Stimulated activated CD8-positive, alpha-beta memory T cell treated with anti-CD3 and anti-CD28 coated beads, Interleukin-4, amount 100 ng/mL, for 1 hour (primary cell): ENCODE measurements at places on chromosomes 11 and 22.

- no peak for DNase-seq
These were observed 22.4 kb downstream of the TSPAN18 start for GRCh38 chr11:44749189-44749588.

- DNase-seq: no peak
These were observed 8.7 kb upstream of the UCP3 start for GRCh38 chr11:74017631-74018030.

DNA sequence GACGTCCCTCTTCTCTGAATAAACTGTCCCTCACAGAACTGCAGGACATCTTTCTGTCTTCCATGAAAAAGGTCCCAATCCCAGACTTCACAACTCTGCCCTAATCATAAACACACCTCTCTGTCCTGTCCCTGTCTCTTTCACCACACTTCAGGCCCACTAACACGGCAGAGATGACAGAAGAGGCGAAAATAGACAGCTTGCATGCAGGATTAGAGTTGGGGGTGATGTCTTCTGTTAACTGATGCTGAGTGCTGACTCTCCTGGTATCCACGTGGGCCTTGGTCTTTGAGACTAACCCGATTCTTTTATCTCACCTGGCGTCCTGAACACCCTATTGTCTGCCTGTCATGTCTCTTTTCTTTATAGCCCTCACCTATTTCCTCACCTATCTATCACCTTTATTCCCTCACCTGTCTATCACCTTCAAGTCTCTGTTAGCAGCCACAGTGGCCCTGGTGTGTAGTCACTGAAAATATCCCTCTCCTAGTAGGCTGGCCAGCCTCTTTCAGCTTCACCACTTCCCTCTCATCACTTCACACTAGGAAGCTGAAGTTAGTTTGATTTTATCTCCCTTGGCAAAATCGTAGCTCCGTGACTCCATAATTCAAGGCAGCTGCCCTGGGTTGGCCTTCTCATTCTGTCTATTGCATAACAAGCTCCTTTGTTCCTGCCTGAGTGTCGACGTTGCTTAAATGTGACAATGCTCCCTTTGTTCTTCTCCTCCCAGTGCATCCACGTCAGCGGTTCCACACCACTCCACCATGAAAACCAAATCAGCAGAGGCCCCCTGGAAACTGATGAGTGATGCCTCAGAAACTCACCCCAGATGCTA lies 30.6 kb upstream of the DRD2 start:
- no peak for DNase-seq

DNA sequence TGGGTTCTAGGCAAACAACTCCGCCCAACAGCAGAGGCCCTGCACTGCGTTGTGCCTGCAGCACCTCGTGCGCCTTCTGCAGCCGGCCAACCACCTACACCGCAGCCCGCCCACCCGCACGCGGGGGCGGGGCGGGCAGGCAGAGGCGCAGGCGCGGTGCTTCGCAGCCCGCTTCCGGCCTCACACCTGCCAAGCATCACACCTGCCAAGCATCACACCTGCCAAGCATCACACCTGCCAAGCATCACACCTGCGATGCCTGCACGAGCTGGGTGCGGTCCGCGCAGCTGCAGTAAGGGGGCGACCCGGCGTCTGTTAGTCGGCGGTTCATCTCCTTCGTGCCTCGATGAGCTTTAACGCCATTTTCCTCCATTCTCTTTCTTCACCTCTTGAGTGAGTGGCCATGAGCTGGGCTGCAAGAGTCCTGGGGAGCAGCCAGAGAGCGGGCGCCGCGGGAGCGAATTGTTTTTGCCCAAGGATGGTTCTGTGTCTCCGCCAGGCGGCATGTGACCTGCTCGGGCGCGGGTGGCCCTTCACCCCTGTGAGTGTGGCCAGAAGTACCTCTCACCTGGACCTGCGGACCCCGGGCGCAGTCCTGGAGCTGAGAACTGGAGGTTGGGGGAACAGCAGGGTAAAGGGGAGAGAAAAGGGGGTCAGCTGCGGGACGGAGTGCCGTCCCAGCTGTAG lies at the start of gene LDHAL6A:
Gene LDHAL6A, plus strand, starts transcription at position 171 of the 687 bp plus-strand sequence. CDS start 825 bp downstream, outside the sequence.
- DNase-seq: no peak

DNA sequence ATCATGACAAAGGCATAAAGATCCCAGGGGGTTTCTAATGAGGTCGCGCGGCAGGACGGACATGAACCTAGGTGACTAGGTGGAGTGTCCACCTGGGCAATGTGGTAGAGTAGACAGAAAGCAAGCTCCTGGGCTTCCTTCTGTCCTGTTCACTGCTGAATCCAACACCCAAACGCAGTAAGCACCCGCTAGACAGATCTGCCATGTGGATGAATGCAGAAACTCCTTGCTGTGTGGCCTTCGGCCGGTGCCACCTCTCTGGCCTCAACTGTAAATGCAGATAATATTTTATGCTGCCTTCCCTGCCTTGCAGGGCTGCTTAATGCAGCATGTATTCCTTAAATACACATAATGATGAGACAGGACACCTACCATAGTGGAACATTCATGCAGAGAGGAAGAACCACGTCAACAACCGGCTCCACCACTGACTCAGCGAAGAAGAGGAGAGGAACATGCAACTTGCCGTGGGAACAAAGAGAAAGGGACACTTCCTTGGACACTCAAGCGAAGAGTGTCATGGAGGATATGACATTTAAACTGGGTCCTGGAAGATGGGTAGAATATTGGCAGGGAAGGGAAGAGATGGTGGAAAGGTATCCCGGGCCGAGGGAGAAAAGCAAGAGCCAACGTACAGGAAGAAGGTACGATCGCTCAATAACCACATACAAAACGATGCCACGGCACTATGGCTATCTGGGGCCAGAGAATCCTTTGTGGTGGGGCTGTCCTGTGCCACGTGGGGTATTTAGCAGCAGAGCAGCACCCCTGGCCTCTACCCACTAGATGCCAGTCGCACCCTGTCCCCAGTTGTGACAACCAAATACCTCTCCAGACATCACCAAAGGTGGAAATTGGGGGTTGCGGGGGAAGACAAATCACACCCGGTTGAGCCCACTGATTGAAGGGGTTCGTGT lies 30.8 kb downstream of the MYH9 start:
- DNase-seq: no peak

DNA sequence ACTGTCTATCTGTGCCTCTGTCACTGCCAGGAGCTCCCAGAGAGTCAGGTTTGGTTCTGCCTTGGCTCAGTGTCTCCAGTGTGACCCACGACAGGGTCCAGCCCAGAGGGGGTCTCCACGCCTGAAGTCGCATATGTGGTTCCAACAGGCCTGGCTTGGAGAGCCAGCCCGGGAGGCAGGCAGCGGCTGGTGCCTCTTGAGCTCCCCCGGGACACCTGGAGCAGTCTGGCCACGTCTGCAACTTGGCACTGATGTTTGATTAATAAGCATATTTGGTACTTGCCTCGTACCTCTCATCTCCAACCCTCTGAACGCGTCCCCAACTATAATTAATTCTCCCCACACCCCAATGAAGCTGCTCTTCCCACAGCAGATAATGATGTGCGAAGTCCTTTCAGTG lies 31.7 kb upstream of the SHISAL1 start:
- no peak for DNase-seq

DNA sequence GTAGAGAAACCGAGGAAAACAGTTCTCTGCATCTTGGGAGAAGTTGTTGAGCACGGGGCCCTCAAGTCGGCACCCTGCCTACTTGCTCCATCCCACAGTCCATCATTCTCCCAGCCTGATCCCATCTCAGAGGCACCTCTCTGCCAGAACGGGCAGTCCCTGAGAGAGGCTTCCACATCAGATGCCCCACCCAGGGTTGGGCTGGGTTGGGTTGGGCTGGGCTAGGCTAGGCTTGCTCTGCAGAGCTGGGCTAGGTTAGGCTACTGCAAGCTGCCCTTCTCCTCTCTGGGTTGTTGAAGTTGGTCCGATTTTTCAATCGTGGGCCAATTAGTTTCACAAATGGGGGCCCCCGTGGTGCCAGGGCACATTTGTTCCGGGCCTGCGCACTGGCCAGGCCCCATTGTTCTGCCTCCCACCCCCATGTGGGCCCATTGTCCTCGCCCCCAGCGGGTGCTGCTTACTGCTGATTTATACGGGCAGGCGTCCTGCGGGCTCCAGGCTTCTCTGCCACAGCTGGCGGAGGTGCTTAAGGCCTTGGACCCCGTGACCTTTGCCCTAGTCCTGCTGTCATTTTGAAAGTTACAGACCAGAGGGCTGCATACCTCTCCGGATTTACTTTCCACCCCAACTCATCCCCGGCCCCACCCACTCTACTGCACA lies 63.7 kb upstream of the NNMT start:
- DNase-seq: no peak

GRCh38 chr22:27856386-27856785 lies 54.8 kb upstream of the MN1 start:
- DNase-seq: no peak

DNA sequence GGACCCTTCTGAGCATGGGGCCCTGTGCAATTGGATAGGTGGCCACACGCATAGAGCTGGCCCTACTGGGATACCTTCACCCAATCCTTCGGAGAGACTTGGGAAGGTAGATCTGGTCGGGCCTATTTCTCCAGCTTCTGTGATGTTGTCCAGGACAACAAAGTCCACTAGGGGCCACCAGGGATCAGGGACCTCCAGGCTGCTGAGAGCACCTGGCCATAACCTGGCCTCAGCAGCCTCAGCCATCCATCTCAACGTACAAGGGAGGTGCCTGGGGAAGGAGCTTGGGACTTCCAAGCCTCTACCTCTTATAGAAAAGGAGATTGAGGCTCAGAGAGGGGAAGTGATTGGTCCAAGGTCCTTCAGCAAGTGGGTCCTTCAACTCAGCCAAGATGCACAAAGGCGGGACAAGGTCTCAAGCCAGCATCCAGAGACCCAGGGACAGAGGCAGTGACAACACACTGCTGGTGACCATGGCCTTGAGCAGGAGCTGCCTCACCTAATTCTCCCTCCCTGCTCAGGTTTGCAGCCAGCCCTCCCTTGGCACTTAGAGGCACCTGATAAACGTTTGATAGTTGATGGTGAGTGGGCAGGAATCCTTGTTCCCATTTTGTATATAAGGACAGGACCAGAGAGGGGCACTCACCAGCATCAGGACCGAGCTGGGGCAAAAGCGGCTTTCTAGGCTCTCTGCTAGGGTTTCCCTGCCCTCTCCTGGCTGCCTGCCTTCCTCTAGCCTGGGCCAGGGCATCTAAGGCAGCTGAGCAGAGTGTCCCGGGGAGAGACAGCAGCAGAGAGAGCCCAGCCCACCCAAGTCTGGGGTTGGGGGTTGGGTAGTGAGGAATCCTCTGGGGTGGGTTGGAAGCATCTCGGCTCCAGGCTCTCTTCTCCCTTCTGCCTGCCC lies 4.5 kb downstream of the RAC2 start:
- no peak for DNase-seq

GRCh38 chr11:57604296-57605027 lies 7.0 kb downstream of the SERPING1 start:
- no peak for DNase-seq

DNA sequence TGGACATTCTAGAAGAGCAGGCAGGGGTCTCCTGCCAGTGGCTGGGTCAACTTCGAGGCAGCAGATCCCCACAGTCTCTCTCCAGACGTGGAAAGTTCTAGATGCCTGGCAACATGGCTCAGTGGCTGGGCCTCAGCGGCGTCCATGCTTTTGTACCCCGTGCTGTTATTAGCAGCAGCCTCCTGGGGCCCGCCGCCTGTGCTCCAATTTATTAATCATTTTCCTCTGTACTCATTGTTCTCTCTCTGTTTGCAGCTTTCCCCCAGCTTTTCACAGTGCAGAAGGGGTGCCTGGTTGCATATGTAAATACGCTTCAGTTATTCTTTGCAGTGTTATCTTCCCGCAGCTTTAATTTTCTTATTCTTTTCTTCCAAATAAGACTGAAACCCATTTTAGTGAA lies 515.1 kb downstream of the TBC1D22A start:
- no peak for DNase-seq

GRCh38 chr11:34634694-34635062 lies 13.8 kb downstream of the EHF start:
- DNase-seq: no peak

GRCh38 chr11:93489841-93490240 lies 53.4 kb downstream of the SMCO4 start:
- no peak for DNase-seq

DNA sequence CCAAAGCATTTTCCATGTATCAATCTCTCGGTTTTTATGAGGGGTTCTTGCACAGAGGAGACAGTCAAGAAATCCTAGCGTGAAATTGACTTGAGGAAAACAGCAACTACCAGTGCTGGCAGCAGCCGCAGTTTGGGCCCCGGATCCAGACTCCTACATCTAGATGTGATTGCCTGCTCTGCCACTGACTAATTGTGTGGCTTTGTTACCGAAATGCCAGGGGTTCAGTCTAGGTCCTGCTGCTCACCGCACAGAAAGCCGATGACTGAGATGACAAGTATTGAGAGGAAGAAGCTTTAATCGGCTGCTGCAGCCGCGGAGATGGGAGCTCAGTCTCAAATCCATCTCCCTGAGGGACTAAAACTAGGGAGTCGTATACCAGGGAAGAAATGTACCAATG lies 8.2 kb upstream of the GLB1L3 start:
- no peak for DNase-seq

DNA sequence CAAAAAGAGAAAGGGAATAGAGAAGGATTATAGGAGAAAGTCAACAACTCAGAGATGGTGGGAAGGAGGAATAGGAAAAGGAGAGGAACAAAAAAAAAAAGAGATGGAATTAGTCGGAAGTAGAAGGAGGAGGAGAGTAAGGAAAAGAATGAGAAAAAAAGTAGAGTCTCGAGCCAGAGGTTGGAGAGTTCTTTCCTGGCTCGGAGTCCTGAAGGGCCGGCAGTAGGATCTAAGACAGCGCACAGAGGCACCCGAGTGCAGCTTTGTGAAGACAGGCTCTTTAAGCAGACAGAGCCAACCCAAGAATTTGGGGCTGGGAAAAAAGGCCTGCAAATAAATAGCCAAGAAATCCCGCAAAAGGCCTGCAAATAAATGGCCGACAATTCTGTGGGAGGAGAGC lies 170.4 kb upstream of the CCDC90B start:
- DNase-seq: no peak
